ENCODE measurements at places on chromosomes 12 and 14. TPM values are rescaled to one million over a fixed set of nuclear protein-coding genes. Genes with fewer than 3 reads are reported as not detected.

Gene DDIT3
- total RNA-seq = 29.0 TPM

Gene OLR1
- total RNA-seq = 8.4 TPM

Gene PRR4
- total RNA-seq = 4.8 TPM

Gene ASPG
- total RNA-seq = 0.13 TPM

Gene ADGRD1
- total RNA-seq = 59.2 TPM

Gene SAMD15
- total RNA-seq = 0.42 TPM

Gene ORAI1
- total RNA-seq = 12.5 TPM

Gene RDH16
- total RNA-seq = 0.42 TPM

Gene UBR7
- 18.0 TPM for total RNA-seq

Gene LRRC10
- not detected for total RNA-seq

Gene KLRD1
- 6.5 TPM for total RNA-seq

Gene PTPRR
- 0.45 TPM for total RNA-seq

Gene METAP2
- 55.7 TPM for total RNA-seq

Gene DNAH10
- not detected for total RNA-seq

Gene INHBC
- total RNA-seq = not detected

Gene HOTAIR
- 9.7 TPM for total RNA-seq

Gene KLRK1
- total RNA-seq = 1.9 TPM

Gene ST8SIA1
- total RNA-seq = 9.0 TPM

Gene MYH6
- not detected for total RNA-seq

Gene RASSF3
- total RNA-seq = 418 TPM

Gene COCH
- total RNA-seq = 1.4 TPM

Gene RIPK3
- total RNA-seq = 15.8 TPM

Gene GUCY2C
- not detected for total RNA-seq

Gene C12orf54
- total RNA-seq = not detected

Gene ANKRD33
- total RNA-seq = 0.54 TPM
